H1 (cell line): ENCODE measurements at places on chromosomes 13 and 19. TPM values are rescaled to one million over a fixed set of nuclear protein-coding genes. Genes with fewer than 3 reads are reported as not detected.

CPAMD8 gene
- total RNA-seq, result 9.2 and 11.1 TPM in 2 replicates

TEX101 gene
- not detected in 2 replicates for total RNA-seq

STARD13 gene
- total RNA-seq, result 2.8 and 2.9 TPM in 2 replicates

KIRREL2 gene
- total RNA-seq, result 4.6 TPM in 2 replicates

WDR88 gene
- not detected in 2 replicates for total RNA-seq

SIGLEC5 gene
- total RNA-seq, result not detected in 2 replicates

TNFSF9 gene
- 1.7 and 1.8 TPM in 2 replicates for total RNA-seq

KLK12 gene
- not detected in 2 replicates for total RNA-seq

EXOC3L2 gene
- 1.5 and 1.6 TPM in 2 replicates for total RNA-seq

GRCh38 chr13:21240586-21240985 lies 64.1 kb downstream of the MRPL57 start:
- no peak for DNase-seq

DNA sequence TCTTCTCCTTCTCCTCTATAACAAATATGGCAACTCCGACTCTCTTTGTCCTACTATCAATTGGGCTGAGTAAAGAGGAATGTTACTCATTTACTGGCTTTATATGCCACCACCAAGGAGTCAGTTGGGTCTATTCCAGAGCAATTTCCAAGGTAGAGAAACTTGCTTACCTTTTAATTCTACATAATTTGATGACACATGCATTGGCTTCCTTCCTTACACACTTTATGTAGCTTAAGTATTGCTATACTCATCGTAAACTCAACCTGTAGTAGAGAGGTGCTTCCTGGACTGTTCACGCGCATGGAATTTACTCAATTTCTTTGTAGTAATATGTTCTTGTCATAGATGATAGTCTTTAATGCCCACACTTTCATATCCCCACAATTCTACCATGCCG lies 160.7 kb downstream of the LMO7 start:
- no peak for DNase-seq

DNA sequence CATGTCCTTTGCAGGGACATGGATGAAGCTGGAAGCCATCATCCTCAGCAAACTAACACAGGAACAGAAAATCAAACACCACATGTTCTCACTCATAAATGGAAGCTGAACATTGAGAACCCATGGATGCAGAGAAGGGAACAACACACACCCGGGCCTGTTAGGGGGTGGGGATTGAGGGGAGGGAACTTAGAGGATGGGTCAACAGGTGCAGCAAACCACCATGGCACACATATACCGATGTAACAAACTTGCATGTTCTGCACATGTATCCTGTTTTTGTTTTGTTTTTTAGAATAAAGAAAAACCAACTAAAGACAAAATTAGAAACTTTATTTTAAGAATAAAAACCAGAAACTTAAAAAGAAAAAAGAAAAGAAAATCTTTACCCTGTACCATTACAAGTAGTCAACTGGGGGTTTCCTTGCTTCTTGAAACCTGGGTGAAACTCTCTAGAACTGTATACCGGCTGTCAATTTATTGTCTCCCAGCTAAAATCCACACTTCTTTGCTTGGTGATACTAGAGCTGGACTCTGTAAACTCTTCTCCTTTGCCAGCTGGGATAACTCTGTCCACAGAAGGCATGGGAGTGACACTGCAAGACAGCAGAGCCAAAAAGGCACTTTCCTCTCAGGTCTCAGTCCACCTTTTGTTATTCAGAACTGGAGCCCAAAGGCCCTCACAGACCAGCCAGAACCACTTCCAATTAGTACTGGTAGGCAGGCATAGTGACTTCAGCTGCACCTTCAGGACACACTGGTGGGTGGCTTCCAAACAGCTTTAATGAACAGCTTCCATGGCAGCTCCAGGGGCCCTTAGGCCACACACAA lies 9.0 kb downstream of the MICU2 start:
- no peak for DNase-seq

- DNase-seq, result no peak
Measured at GRCh38 chr19:34475026-34475974, 6.3 kb upstream of the WTIP start.

DNA sequence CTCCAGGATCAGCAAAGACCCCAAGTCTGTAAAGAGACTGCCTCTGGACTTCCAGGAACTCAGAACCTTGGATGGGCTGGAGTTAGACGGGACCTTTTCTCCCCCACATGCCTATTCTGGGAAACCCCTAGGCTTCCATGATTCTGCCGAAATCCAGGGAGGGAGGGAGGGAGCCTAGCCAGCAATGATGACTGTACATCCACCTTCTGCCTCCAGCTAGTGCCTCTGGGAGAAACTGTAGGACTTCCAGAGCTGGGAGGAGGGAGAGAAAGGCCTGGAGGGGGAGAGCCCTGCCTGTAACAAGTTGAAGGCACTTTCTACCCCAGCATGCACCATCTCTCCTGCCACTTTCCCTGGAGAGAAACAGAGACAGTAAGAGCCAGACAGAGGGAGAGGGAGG lies 6.0 kb upstream of the HAS1 start:
- no peak for DNase-seq

- DNase-seq, result no peak
Measured at GRCh38 chr13:97384371-97384770, 49.6 kb upstream of the RAP2A start.

DNA sequence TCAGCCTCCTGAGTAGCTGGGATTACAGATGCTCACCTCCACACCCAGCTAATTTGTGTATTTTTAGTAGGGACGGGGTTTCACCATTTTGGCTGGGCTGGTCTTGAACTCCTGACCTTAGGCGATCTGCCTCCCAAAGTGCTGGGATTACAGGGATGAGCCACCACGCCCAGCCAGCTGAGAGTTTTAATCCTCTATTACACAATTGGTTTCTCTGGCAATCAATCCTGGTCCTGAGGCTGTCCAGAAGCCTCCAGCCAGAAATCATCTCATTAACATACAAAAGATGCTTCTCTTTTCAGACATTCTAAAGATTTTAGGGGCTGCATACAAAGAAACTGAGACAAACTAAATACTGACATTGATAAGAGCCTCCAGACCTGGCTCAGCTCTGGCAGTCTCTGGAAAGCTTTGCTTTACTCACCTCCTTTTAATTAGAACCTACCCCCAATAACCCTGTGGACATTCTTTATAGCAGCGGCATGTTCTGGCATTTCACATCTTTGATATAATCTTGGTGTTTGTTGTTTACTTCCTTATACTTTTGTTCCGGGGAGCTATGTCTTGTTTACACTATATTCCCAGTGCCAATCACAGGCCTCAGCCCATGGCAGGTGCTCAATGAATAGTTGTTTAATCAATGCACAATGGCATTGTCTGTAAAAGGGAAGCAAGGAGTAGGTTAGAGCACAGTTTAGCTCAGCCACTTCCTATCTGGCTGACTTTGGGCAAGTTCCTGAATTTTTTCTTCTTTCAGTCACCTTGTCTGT lies 4.1 kb upstream of the ZNF724 start:
- no peak for DNase-seq

GRCh38 chr19:18761531-18762110 lies 29.5 kb downstream of the COMP start:
- DNase-seq, result no peak

GRCh38 chr19:56537442-56537841 lies 1.3 kb upstream of the ZFP28 start:
- DNase-seq, result no peak

DNA sequence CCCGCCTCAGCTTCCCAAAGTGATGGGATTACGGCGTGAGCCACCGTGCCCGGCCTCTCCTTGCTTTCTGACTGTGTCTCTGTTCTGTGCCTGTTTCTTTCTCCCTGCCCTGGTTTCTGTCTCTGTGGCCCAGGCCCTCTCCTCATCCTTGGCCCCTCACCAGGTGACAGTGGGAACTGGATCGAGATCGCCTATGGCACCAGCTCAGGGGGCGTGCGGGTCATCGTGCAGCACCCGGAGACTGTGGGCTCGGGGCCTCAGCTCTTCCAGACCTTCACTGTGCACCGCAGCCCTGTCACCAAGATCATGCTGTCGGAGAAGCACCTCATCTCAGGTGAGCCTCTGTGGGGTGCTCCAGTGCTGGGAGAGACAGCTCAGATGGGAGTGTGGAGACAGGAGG lies 9.9 kb downstream of the SHKBP1 start:
- DNase-seq, result no peak

- DNase-seq, result no peak
Measured at GRCh38 chr13:59873856-59874255, 289.9 kb downstream of the DIAPH3 start.

DNA sequence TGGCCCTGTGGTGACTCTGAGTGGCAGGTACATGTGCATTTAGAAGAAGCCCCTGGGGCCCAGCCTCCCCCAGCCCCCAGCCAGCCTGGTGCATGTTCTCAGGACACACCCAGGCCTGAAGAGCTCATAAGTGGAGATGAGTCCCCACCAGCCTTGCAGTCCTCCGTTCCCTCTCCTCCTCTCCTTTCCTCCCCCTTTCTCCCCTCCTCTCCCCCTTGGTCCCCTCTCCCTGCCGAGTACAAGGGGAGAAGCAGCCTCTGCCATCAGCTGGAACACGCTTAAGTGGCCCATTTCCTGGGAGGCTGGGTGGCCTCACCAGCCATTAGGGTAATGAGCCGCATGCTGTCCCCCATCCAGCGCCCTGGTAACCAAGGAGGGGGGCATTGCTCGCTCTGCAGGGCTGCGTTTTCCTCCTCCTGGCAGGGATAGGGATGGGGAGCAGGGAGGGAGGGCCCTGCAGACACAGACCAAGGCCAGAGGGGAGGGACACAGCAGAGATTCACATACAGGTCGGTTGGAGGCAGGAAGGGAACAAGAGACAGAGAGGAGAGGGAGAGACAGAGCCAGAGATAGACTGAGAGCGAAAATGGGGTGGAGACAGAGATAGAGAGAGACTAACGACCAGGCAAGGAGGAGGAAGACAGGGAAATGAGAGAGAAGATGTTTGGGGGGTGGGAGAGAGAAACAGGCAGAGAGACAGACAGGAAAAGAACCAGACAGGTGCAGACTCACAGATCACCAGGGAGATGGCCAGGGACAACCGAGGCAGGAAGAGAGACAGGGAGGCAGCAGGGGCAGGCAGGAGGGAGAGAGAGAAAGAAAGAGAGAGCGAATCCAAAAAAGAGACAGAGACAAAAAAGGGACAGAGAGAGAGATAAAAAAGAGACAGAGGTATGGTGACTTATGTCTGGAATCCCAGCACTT lies 19.3 kb upstream of the DPP9 start:
- no peak for DNase-seq

GRCh38 chr19:35168196-35168595 lies 13.7 kb downstream of the FXYD5 start:
- no peak for DNase-seq

DNA sequence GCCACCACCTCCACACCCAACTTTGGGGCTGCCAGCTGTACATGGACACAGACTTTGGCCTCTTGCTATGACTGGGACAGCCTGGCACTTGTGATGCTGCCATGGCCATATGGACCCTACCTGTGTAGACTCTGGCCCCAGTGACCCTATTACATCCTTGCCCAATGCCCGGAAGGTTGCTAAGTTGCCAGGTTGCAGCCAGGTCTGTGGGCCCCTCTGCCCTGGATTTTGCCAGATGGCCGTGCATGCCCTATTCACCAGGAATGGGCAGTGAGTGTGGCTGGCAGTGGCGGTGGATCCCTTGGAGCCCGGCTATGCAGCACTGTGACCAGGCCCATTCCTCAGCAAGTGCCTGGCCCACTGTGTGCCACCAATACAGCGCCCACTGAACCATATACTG lies 8.9 kb upstream of the SDHAF1 start:
- DNase-seq, result no peak

DNA sequence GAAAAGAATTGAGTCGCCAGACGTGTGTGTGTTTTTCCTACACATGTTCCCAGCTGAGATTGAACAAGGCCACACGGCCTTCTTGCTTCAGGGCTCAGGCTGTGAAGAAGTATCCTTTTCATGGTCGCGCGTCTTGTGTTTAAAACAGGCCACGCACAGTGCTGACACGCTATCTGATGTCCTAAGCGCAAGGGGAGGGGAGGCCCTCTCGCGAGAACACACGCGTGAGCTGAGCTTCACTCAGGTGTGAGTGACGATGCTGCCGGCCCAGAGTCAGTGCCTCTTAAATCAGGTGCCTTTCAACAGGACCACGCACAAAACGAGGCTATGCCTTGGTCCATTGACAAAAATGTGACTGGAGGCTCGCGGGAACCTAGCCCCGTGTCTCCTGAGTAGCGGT lies 103.7 kb downstream of the TEX29 start:
- no peak for DNase-seq

DNA sequence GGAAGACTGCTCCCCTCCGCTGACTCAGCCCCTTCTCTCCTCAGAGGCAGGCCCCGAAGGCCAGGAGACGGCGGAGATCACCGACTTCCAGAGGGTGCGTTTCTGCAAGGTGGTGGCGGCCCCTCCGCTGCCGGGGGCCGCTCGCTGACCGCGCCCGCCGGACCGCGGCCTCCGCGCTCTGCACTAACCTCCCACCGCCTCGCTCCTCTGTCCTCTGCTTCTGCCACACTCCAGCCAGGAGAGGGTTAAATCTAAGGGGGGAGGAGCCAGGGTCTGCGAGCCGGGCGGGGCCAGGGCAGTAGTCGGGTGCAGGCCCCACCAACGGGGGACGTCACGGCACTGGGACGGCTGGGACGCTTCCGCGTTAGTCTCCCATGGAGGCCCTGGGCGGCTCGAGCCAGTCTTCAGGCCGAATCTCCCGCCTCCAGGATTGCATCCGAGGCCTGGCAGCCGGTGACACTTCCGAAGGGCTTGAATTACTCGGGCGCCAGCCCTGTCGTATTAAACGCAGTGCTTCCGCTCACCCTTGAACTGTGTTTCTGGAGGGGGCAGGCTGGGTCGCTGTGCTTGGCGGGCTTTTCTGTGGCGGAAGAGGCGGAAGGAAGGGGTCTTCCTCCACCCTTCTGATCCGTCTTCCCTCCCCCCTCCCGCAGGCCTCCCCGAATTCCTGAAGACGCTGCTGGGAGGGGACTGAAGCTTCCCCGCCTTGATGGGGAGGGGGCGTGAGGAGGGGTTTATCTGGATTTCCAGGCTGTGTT lies 1.2 kb upstream of the INAFM1 start:
- peak; percentile 92 for DNase-seq

DNA sequence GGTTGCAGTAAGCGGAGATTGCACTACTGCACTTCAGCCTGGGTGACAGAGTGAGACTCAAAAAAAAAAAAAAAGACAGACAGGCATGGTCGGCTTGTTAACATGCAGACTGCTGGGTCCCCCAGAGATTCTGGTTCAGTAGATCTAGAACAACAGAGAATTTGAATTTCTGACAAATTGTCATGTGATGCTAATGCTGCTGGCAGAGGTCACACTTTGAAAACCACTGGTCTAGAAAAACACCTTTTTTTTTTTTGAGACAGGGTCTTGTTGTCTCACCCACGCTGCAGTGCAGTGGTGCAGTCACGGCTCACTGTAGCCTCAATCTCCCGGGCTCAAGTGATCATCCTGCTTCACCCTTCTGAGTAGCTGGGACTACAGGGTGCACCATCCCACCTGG lies 7.7 kb upstream of the LRFN3 start:
- no peak for DNase-seq

GRCh38 chr13:99974296-99974938 lies 2.9 kb upstream of the ZIC5 start:
- DNase-seq, result no peak

DNA sequence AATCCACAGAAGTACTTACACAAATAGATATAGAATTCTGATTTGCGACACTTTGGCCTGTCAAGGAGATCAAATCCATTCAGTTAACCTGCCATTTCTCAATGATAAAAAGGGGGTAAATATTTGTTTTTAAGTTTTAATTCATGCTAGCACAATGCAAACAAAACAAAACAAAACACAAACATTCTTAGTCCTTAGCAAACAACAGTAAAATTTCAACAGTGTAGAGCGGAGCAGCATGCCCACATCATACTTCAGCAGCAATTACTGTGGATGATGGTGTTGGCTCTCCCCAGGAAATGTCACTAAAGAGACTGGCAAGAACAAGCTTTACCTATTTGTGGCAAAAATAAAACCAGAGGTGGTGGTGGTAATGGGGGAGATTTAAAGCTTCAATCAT lies 625.2 kb upstream of the PCDH20 start:
- DNase-seq, result no peak

GRCh38 chr13:85608255-85608829 lies 190.9 kb downstream of the SLITRK6 start:
- DNase-seq, result peak; percentile 46
